ENCODE measurements at places on chromosomes 11 and 22.
A peak's percentile ranks its signal among the peaks of the same experiment; 100 is the strongest.

- no peaks in the 10 kb centered on the region for H3K4me1 ChIP-seq
- H3K4me3 ChIP-seq: peak overlapping the region; percentile 39
- H3K36me3 ChIP-seq: no peaks in the 10 kb centered on the region
- DNase-seq: no peak
These were observed 1.5 kb downstream of the LRRC75B start for GRCh38 chr22:24591286-24591830.

- no peaks in the 10 kb centered on the region for H3K4me1 ChIP-seq
- H3K4me3 ChIP-seq: no peak overlapping the region
- no peaks in the 10 kb centered on the region for H3K36me3 ChIP-seq
- H3K27me3 ChIP-seq: peaks cover 15% of the 10 kb centered on the region
These were observed 146.5 kb upstream of the RAG2 start for GRCh38 chr11:36744375-36745168.

DNA sequence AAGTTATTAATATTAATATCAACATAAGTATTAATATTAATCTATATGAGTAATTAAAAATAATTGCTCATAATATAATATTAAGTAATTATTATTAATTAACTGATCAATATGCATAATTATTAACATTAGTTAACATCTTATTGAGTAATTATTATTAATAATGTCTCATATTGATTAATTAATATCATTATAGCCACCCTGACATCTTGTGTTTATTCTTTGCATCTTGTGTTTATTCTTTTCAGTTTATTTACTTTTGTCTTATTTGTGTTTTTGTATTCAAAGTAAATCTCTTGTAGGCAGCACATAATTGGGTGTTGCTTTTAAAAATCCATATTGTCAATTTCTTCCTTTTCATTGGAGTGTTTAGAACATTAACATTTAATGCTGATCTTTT is 56.6 kb downstream of the MYEOV start:
- DNase-seq: no peak
- H3K27me3 ChIP-seq: peaks cover 1% of the 10 kb centered on the region
- H3K4me3 ChIP-seq: no peak overlapping the region
- H3K27ac ChIP-seq: no peak overlapping the region
- peaks cover 10% of the 10 kb centered on the region for H3K4me1 ChIP-seq
- H3K36me3 ChIP-seq: no peaks in the 10 kb centered on the region

DNA sequence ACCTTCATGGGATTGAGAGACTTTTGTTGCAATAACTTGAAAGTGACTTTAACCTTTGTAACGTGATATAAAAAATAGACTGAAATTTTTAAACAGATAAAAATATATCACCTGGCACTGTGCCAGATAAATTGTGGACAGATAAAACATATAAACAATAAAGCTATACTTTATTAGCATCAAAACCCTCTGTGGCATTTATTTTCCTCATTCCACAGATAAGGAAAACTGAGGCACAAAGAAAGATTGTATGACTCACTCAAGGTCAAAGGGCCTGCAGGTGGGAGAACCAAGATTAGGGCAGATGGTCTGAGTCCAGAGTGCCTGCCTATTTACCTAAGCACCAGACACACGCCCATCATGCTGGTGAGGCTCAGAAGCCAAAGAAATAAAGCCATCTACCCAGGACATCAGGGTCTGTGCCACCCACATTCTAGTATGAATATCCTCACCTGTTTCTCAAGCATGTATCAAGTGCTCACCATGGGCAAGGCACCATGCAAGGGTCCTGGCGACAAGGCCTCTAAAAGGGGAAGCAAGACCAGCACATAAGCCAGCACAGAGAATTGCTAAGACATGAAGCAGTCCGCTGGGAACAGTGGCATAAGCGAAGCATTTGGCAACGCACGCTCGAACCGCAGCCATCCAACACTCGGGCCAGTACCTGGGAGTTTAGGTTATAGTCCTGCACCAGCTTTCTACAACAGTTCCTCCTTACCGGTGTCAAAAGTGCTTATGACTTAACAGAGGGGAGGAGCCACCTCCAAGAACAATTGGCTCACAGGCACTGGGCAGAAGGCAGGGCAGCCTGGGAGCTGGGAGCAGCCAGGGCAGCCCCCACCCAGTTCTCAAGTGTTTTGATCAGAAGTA is 17.6 kb downstream of the MYH9 start:
- DNase-seq: no peak
- H3K27me3 ChIP-seq: no peaks in the 10 kb centered on the region
- H3K27ac ChIP-seq: peak overlapping the region; percentile 93
- peak overlapping the region; percentile 79 for H3K4me3 ChIP-seq

Measured in activated T-helper 1 cell treated with anti-CD3 and anti-CD28 coated beads, Interleukin-12 subunit alpha, Interleukin-12 subunit beta, Interleukin-2, Interleukin-4 antibody, amounts not matched to agents 30 ng/mL and 10 ng/mL and 1 ng/mL, durations not matched to agents 14 hours and 24 hours and 36 hours (primary cell).